Activated T-helper 1 cell treated with anti-CD3 and anti-CD28 coated beads, Interleukin-12 subunit alpha, Interleukin-12 subunit beta, Interleukin-2, Interleukin-4 antibody, amounts not matched to agents 30 ng/mL and 10 ng/mL and 1 ng/mL, durations not matched to agents 14 hours and 24 hours and 36 hours (primary cell): ENCODE measurements at places on chromosomes 4 and X. TPM values are rescaled to one million over a fixed set of nuclear protein-coding genes. Genes with fewer than 3 reads are reported as not detected.

The DRD5 gene
- total RNA-seq, result not detected in 2 replicates

The SLAIN2 gene
- total RNA-seq, result 71.4 and 79.4 TPM in 2 replicates

The FRMPD3 gene
- total RNA-seq, result not detected in 2 replicates

The STARD8 gene
- 2.3 and 2.6 TPM in 2 replicates for total RNA-seq

DNA sequence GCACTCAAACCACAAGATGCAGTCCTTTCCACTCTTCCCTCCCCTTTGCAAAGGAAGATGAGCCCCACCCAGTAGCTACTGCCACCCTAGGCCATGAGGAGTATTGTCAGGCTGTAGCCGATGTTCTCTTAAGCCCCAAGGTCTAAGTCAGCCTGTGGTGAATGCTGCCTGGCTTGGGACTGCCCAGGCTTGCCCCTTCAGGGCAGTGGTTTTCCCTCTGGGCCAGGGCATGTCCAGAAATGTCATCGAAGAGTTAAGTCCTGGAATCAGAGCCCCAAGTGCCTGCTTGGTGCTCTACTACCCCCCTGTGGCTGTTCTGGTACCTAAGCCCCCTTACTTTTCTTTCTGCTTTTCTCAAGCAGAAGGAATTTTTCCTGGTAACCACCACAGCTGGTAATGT is 11.8 kb upstream of the PGK1 start:
- DNase-seq, result no peak

GRCh38 chrX:100355680-100356079 is 54.4 kb downstream of the PCDH19 start:
- DNase-seq, result no peak

GRCh38 chr4:147984065-147984777 is 252.3 kb downstream of the ARHGAP10 start:
- peak; percentile 8 for DNase-seq

DNA sequence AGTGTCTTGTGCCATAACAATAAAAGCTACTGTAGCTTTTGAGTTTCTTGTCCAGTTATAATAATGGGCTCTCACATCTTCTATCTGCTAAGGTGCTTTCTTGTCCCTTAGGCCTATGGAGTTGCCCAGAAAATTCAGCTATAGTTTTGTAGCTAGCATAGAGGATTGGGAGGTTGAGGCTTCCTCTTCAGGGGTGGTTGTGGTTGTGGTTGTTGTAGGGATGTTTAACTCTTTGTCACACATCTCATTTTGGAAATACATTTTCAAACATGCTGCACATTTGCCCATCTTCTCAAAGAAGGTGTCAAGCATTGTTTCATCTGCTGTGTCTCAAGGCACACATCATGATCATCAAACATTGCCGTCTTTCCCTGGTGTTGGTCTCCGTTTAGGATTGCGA is 65.0 kb downstream of the ATXN3L start:
- DNase-seq, result no peak

DNA sequence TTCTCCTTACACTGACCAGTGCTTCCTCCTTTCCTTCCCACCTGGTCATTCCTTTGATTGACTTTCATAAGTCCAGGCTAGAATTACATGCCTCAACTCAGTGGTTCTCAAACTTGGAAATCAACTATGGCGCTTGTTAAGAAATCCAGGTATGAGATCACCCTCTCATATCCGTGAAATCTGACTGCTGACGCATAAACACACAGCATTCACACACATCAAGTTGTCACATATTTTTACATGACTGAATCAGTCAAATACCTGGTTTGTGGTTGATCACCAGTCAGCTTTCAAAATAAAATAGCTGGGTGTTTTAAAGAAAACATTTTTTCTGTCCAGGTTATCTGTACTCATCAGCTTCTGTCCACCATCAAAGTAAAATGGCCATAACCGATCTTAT is 433.5 kb downstream of the AFF2 start:
- no peak for DNase-seq

DNA sequence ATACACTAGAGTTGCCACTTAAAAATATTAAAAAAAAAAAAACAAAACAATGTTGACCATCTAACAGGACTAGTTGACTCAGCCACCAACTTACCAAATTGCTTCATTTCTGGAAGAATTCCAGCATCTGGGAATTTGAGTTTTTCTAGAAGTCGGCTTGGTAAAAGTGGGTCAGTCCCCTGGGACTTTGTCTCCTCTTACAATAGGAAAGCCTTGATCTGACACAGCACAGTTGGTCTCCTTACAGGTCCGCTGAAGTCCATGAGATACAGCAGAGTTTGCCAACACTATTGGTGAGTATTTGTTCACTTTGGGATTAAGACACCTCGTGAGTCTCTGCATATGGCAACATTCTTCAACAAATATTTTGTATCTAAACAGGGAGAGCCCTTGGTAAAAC is 18.2 kb upstream of the DDIT4L start:
- DNase-seq, result no peak

DNA sequence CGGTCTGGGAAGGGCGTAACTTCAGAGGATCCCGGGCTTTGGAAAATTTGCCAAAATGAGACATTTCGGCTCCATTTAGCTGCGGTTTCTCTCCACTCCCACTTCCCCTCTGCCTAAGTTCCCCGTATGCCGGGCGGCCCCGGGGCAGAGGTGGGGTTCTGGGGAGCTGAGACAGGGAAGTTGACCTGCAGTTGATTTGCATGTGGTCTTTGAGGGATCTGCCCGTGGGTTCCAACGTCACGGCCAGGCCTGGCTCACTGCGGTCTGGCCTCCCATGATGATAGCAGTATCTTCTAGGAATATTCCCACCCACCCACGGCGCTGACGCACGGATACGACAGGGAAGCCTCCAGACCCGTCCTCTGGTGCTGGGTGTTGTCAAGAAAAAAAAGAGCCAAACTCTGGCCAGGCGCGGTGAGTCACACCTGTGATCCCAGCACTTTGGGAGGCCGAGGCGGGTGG is 27.3 kb upstream of the CRLF2 start:
- DNase-seq, result no peak

GRCh38 chrX:123975180-123975579 is 13.7 kb downstream of the STAG2 start:
- DNase-seq, result no peak

DNA sequence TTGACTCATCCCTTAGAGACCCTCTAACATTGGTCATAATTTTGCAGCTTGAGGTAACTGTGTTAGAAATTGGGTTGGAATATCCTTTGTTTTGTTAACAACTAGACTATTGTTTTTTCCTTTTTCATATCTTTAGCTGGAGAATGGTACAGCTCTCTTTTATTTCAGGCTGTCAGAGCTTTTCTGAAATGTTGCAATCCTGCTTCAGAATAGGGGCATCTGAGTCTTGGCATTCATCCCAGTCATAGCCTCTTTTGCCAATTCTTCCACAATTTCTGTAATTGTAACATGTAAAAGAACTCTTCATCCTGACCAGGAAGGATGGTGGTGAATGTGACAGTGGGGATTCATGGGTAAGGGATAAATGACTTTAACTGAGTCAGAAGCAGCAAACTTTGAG is 128.7 kb downstream of the FHIP1A start:
- no peak for DNase-seq

DNA sequence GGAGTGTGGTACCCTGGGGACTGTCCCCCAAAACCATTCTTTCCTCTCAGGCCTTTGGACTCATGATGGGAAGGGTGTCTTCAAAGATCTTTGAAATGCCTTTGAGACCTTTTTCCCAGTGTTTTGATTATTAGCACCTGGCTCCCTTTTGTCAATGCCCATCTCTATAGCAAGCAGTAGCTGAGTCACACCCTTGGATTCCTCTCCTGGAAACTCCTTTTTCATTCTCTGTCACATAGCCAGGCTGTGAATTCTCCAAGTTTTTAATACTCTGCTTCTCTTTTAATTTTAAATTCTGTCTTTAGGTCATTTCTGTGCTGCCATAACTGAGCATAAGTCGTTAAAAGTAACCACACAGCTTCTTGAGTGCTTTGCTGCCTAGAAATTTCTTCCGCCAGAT is 29.7 kb downstream of the IL21 start:
- DNase-seq, result no peak
